ENCODE measurements at places on chromosomes 4 and X.

GRCh38 chrX:138001226-138001625 is 435.3 kb downstream of the ZIC3 start:
- no peak for DNase-seq

- no peak for DNase-seq
Measured at GRCh38 chrX:55142919-55143310, 54.1 kb downstream of the PAGE2 start.

- DNase-seq: no peak
Measured at GRCh38 chr4:139889264-139889663, 223.6 kb downstream of the MGST2 start.

GRCh38 chrX:39767446-39767845 is 330.3 kb downstream of the BCOR start:
- no peak for DNase-seq

DNA sequence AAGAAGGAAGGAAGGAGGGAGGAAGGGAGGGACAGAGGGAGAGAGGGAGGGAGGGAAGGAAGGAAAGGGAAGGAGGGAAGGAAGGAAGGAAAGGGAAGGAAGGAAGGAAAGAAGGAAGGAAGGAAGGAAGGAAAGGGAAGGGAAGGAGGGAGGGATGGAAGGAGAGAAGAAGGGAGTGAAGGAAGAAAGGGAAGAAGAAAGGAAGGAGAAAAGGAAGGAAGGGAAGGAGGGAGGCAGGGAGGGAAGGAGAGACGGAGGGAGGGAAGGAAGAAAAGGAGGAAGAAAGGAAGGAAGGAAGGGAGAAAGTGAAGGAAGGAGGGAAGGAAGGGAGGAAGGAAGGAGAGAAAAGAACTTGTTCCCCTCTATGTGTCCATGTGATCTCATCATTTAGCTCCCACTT is 465.0 kb downstream of the KCTD8 start:
- no peak for DNase-seq

DNA sequence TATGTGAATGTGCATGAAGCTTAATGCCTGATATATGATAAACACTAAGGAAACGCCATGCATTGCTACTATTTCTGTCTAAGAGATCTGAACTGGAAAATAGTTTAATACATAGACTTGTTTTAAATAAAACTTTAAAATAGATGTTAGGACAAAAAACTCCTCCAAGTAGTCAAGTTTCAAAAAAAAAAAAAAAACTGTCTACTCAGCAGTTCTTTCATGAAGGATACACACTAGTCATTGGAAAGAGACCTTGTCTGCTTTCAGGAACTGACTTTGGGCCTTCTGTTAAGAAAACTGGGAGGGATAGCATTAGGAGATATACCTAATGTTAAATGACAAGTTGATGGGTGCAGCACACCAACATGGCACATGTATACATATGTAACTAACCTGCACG is 138.4 kb downstream of the ANTXR2 start:
- no peak for DNase-seq

Data from GM12864 (cell line).